Urinary bladder (tissue), 4 donors: ENCODE measurements at places on chromosomes 12 and 14. TPM values are rescaled to one million over a fixed set of nuclear protein-coding genes. Genes with fewer than 3 reads are reported as not detected.

- no peak for DNase-seq
Measured at GRCh38 chr12:104150416-104150815, 12.4 kb upstream of the NFYB start.

GRCh38 chr12:100166232-100166631 lies 23.6 kb upstream of the BLTP3B start:
- no peak for DNase-seq

GRCh38 chr12:43290836-43291235 lies 261.2 kb downstream of the ADAMTS20 start:
- DNase-seq: no peak

DNA sequence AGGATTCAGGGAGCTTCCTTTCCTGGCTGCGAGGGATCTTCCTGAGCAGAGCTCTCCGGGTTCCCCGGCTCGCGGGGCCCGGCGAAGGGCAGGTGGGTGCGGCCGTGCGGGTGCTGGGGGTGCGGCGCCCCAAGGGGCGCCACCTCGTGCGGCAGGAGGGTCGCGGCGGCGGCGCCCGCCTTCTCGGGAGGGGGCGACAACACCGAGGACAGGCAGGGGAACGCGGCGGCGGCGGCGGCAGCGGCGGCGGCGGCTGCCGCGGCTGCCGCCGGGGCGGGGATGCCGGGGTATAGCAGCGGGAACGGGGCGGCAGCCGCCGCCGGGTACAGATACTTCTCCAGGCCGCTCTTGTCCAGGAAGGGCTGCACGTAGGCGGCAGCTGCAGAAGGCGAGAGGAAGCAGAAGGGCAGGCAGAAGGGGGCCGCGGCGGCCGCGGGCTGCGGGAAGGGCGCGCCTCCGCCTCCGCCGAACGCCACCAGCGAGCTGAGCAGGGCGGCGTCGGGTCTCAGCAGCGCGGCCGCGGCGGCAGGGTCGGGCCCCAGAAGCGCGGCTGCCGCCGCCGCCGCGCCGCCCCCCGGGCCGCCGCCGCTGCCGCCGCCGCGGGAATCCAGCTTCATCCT lies 2.7 kb downstream of the BHLHE41 start:
- DNase-seq: no peak

GRCh38 chr12:92784356-92784755 lies 81.6 kb downstream of the PLEKHG7 start:
- no peak for DNase-seq

DNA sequence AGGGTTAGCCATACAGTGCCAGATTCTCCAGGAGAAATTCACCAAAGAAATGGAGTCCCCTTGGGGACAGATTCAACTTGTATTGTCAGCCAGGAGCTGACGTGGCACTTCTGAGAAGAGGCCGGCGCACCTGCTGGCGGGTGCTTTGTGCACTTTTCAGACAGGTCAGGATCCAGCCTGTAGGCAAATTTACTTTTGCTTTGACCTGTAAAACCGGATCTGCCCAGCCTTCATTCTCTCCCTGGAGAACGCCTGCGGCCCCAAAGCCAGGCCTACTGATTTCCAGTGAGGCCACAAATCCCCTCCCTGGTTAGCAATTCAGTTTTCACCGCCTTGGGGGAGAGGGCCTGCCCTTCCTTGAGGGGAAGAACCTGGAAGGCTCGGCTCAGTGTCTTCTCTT lies 17.4 kb downstream of the P2RX4 start:
- no peak for DNase-seq

DNA sequence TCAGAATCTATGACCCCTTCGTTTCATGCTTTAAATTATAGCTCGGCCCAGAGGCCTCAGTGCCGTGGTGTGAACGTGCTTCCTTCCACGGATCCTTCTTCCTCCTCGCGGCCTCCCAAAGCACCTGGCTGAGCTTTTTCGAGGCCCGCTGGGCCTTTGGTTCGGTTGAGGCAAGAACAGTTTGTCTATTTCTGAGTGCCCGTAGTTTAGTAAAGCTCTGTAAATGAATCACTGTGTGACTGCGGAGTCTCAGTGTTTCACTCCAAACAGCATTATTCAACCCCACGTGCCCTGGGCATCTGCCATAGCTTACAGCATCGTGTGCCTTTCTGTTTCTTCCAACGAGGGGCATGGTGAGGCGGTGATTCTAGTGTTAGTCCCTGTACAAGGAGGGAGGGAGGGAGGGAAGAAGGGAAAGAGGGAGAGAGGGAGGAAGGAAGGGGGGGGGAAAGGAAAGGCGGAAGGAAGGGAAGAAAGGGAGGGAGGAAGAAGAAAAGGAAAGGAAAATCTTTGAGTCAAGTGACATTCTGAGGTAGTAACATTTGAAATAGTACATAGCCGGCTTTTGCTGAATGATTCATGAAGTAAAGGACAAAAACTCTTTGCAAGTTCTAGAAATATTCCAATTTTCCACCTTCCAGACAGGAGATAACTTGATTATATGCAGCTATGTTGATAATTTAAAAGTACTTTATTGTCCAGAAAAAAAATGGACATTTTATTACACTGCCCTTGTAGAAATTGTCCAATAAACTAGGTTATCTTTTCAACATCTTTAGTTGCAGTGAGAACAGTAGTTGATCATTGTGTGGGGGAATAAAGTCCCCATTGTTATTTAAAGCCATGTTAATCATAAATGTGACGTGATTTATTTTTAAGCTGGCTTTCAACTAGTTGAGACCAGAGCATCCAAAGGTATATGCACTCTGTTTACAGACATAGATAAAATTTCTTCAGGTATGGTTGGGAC lies 1.2 kb upstream of the TRIM9 start:
- DNase-seq: no peak

- DNase-seq: no peak
Measured at GRCh38 chr12:52564582-52564981, 9.1 kb downstream of the KRT74 start.

- DNase-seq: no peak
Measured at GRCh38 chr12:103960616-103961227, 5.0 kb upstream of the TDG start.

GRCh38 chr14:89565607-89566006 lies 148.6 kb upstream of the FOXN3 start:
- no peak for DNase-seq

DNA sequence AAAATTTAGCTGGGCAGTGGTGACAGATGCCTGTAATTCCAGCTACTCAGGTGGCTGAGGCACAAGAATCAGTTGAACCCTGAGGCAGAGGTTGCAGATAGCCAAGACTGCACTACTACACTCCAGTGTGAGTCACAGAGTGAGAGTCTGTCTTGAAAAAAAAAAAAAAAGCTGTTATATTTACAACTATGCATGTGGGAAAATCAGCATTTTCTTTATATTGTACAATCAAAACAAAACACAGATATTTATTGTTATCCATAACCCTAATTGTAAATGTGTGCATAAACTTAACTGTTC lies 12.5 kb downstream of the C1R start:
- no peak for DNase-seq

- DNase-seq: no peak
Measured at GRCh38 chr12:57341275-57341990, 89.4 kb downstream of the R3HDM2 start.

GRCh38 chr12:121866331-121866730 lies 7.7 kb upstream of the HPD start:
- DNase-seq: no peak

- DNase-seq: no peak
Measured at GRCh38 chr14:100015251-100015655, 50.0 kb upstream of the EVL start.

DNA sequence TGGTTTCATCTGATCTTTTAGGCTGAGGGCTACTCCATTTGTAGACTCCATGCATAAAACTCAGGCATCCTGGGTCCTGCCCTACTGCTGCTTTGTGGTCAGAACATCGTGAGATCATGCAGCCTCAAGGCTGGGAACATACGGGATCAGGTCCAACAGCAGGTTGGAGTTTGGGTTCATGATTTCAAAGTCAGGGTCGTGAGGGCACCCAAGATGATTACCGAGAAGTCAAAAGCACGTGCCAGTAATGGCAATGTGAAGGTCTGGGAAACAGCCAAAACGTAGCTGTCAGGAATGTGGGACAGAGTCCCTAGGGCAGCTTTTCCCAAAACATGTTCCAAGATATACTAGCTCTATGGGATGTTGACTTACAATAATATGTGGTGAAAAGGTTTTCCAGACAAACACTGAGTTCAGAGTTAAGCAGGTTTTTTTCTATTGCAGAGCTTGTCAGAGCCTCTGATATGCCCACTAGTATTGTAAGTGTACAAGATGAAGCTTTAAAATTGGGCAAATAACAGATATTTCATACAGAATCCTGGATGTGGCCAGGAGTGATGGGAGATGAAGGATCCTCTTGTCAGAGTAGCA lies 130.3 kb upstream of the DNM1L start:
- DNase-seq: no peak

DNA sequence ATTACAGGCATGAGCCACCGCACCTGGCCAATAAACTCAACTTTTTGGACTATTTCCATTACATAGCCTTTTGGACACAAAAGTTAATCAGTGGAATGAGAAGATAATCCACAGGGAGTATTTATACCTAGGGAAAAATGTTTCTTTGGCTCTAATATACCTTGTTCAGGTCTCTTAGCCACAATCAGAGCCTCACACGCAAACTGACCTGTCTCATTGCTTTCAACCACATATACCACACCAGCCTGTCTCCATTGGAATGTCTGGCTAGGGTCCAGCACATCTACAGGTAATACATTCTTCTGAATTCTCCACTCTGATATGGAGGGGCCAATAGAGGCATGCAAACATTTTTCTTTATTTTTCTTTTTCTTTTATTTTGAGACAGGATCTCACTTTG lies 3.8 kb upstream of the RBMS2 start:
- no peak for DNase-seq

- DNase-seq: no peak
Measured at GRCh38 chr12:124109760-124110159, 136.7 kb downstream of the ZNF664 start.

- no peak for DNase-seq
Measured at GRCh38 chr14:50249136-50249775, 17.9 kb upstream of the SOS2 start.

DNA sequence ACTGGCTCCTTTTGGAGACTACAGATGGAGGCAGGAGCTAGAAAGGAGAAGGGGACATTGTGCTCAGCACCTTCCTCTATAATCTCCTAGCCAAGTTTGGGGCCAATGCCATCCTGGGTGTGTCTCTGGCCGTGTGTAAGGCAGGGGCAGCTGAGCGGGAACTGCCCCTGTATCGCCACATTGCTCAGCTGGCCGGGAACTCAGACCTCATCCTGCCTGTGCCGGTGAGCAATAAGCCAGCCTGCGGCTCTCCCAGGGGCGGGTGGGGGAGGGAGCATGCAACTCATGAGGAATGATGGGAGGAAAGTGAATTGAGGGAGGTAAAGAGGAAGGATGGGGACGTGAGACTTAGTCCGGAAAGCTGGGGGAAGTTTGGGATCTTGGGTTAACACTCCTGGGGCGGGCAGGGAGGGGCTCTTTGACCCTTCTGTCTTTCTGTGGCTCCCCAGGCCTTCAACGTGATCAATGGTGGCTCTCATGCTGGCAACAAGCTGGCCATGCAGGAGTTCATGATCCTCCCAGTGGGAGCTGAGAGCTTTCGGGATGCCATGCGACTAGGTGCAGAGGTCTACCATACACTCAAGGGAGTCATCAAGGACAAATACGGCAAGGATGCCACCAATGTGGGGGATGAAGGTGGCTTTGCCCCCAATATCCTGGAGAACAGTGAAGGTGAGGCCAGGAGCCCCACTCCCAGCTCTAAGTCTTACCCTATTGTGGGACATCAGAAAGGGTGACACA lies 3.3 kb downstream of the ENO2 start:
- DNase-seq: no peak

GRCh38 chr14:97564334-97564733 lies 767.2 kb downstream of the VRK1 start:
- DNase-seq: no peak

DNA sequence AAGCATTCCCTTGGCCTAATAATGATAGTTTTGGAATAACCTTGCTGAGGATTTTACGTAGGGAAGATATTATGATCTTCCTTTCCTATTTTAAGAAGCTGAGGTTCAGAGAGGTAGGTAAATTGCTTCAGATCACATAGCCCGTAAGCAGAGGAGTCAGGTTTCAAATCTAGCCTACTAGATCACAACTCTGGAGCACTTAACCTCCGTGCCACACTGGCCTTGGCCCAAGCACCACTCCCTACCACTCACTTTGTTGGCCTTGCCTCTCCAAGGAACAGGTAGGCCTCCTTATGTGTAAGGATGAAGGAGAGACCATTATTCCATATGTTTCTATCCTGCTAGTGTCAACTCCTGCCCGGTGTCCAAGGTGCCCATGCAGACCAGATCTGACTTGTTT lies 12.4 kb upstream of the ACOT1 start:
- no peak for DNase-seq

DNA sequence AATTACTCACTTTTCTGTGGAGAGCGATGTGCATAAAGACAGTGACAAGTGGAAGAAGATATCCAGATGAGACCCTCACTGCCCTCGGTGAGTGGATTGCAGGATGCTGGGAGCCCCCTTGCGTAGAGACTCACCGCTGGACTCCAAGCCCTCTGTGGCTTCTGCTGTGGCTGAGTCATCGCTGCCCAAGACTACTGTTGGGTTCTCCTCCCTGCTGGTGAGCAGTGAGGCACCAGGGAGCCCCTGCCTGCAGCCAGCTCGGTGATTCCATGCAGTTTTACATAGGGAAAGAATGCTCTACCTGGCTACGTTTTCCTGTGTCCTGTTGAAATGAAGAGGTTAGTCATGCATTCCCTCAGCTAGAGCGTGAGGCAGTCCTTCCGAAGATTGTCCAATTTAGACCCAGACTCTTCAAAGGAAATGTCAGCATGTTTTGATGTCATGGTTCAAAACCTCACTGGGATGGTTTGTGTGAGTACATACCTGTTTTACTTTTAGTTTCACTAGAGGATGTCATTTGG lies 28.2 kb downstream of the TRAF3 start:
- DNase-seq: no peak

DNA sequence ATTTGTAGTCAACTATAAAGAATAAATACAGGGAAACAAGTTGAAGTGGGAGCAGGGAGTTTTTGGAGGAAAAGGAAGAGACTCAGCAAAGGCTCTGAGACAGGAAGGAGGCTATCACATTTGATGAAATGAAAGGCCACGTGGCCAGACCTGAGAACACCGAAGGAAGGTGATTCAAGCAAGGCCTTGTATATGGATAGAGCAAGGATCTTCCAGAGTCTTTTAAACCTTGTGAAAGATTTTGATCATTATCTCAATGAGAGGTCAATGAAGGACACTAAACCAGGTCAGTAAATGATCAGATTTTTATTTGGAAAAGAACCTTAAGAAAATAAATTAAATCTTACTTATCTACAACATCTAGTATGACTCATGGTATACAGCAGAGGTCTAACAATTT lies 523.5 kb downstream of the SLC16A7 start:
- DNase-seq: no peak

The SYCP3 gene
- 0.21 TPM for total RNA-seq

The HOXC5 gene
- total RNA-seq: 0.42 TPM

The BDKRB2 gene
- 10.5 TPM for total RNA-seq

The DNAAF2 gene
- total RNA-seq: 9.1 TPM
